ENCODE measurements at places on chromosomes 3 and 15.

GRCh38 chr15:70031261-70031660 is 66.5 kb downstream of the TLE3 start:
- DNase-seq: no peak

DNA sequence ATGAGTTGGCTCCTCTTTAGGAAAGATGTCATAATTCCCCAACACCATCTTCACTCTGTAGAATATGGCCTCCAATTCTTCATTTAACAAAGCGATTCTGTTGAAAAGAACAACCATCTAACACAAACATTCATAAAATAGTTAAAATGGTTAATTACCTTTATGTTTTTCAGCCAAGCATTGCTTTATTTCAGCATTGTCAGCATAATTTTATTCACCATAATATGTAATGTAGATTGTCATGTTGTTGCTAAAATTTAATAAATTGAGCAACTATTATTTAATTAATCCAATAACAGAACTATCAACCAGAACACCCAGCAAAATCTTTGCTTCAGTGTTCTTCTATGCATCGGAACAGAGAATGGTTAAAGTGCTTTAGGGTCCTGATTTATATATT is 46.2 kb upstream of the EPHA3 start:
- no peak for DNase-seq

GRCh38 chr3:19489936-19490335 is 341.6 kb downstream of the KCNH8 start:
- DNase-seq: no peak

- DNase-seq: no peak
Observed at GRCh38 chr15:94231723-94232468, 535 bp downstream of the MCTP2 start.

DNA sequence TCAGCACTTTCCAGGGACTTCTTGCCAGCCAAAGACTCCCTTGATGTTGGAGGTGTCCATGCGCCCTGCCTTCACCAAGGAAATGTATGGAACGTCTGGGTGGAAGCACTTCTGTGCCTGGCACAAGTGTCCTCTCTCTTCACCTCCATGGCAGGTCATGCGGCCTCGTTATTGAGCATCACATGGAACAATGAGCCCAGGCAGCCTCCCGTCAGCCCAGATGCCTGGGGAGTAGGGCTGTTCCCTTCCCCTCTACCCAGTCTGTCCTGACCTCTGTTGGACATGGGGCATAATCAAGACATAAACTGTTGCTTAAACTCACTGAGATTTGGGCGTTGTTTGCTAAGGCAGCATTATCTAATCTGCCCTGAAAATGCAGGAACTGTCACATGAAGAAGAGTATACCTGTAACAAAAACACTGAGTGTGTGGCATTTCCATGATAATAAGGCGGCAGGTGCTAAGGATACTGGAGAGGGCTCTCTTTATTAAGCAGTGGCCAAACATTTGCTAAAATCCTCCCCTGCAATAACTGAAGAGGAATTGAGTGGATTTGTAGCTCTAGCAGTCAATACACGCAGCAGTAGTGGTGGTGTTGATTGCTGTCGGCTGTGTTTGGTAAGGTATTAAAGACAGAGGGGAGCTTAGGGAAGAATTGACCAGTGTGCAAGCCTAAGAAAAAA is 338.2 kb upstream of the ATP10A start:
- DNase-seq: no peak

GRCh38 chr3:77566055-77566454 is 526.2 kb downstream of the ROBO2 start:
- no peak for DNase-seq

DNA sequence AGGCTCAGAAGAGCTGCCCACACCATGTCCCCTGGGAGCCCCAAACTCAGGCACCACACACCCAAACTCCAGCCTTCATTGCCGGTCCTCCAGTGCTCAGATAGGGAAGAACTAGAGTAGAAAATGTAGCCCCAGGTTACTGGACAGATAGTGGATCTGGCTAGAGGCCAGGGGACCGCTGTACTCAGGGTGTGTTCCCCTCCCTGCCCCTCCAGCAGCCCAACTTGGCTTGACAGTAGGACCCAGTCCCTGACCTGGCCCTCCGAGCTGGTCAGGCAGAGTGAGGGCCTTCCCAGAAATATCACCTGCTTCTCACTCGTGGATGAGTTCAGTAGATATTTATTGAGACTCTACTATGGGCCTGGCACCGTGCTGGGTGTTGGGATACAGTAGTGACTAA is 100.0 kb downstream of the CORO2B start:
- DNase-seq: no peak

- no peak for DNase-seq
Observed at GRCh38 chr3:49656541-49657112, 17.5 kb upstream of the APEH start.

- no peak for DNase-seq
Observed at GRCh38 chr3:69659180-69659910, 79.9 kb upstream of the MITF start.

DNA sequence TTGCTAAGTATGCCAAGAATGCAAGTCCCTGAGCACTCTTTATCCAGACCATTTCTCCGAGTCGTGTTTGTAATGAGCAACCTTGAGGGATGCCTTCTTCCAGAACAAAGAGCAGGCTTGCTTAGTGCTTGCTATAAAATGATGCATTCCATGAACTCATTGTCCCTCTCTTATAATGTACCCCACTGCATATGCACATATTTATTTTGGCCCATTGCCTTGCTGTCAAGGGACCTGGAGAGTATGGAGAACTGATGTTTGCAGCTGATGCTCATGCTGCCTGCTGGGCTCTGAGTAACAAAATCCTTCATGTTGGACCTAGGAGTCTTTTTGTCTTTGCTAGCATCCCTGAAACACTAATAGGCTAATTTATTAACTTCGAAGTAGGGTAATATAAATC is 97.8 kb upstream of the AADACL2 start:
- no peak for DNase-seq

GRCh38 chr3:182390421-182390820 is 402.9 kb upstream of the ATP11B start:
- DNase-seq: no peak

- DNase-seq: no peak
Observed at GRCh38 chr3:9169956-9170850, 79.2 kb downstream of the SRGAP3 start.

GRCh38 chr3:4856986-4857385 is 122.3 kb upstream of the BHLHE40 start:
- no peak for DNase-seq

- DNase-seq: no peak
Observed at GRCh38 chr3:34107669-34108068, 309.2 kb downstream of the PDCD6IP start.

DNA sequence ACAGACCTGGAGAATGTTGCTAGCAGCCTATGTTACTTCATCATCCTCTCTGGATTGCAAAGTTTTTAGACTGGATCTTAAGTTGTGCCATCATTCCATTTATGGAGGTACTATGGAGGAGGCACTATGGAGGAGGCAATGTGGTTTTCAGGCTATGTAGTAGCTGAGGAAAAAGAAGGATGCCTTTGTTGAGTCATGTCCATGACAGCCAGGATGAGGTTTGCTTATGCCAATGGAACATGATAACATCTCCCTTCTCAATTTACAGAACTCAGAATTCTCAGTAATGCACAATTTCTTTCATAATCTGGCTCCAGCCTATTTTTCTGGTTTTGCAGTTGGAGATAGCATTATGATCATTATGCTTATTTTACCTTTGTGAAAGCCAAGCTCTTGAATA is 65.9 kb upstream of the TMEM108 start:
- no peak for DNase-seq

DNA sequence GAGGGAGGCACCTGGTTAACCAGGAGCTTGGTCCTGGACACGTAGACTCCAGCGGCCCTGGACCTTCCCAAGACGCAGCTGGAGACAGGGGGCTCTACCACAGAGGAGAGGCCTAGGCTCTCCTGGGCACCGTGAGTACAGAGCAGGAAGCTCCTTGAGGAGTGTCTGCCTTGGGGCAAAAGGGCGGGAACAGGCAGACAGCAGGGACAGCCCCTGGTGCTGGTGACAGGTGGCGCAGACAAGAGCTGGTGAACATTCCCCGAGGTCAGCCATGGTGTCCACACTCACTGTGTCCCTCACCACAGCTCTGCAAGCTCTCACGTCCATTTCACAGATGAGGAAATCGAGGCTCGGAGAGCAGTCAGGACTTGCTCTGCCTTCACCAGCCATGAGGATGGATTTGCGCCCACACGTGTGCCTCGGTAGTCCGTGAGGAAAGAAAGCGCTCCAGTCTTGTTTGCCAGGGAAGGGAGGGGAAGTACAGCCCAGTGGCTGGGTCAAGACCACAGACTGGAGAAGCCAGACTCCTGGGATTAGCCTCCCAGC is 2.6 kb upstream of the PLXNA1 start:
- DNase-seq: no peak

GRCh38 chr3:52315977-52316764 is at the start of gene DNAH1:
Gene DNAH1 (plus strand): TSS chr3:52316319. CDS start chr3:52322443, 6,124 bp downstream.
- DNase-seq: no peak

GRCh38 chr3:24290596-24290995 is 204.1 kb downstream of the THRB start:
- no peak for DNase-seq

All from naive thymus-derived CD8-positive, alpha-beta T cell (primary cell).